ENCODE measurements at places on chromosomes 4 and X. TPM values are rescaled to one million over a fixed set of nuclear protein-coding genes. Genes with fewer than 3 reads are reported as not detected.

GRCh38 chr4:6951880-6952381, 42.3 kb downstream of the TBC1D14 start:
- no peak for DNase-seq
- H3K36me3 ChIP-seq = no peaks in the 10 kb centered on the region
- H3K27me3 ChIP-seq = no peaks in the 10 kb centered on the region
- peaks cover 20% of the 10 kb centered on the region for H3K4me1 ChIP-seq
- H3K4me3 ChIP-seq = no peak overlapping the region
- H3K27ac ChIP-seq = no peak overlapping the region

DNA sequence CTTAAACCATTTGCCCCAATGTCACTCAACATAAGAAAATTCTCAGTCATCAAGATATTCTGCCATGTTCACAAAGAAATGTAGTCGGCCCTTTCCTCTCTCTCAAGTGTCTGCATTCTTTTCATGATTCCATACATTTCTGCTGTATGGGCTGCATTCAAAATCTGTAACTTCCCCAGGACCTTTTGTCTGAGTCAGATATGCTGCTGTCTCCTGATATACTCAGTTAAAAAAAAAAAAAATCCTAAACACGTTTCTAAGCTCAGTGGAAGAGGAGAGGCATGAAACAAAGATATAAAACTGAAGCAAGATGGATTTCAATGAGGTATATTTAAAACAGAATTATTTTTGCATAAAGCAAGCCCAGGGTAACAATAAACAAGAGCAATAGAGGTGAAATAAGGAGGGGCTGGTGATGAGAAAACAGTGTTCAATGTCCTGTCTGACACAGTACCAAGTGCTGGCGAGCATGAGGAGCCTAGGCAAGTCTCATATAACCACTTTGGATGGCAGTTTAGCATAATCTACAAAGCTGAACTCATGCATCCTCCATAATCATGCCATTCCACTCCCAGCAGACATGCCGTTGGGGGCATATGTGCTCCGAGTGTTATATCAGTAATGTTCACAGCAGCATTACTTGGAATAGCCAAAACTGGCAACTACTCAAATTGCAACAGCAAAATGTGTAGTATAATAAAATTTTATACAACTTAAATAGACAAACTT, 76.7 kb downstream of the MANBA start:
- no peaks in the 10 kb centered on the region for H3K27me3 ChIP-seq
- H3K4me3 ChIP-seq = no peak overlapping the region
- H3K27ac ChIP-seq = no peak overlapping the region
- no peaks in the 10 kb centered on the region for H3K4me1 ChIP-seq
- no peak for DNase-seq

GRCh38 chr4:31548823-31549222, 828.7 kb downstream of the PCDH7 start:
- H3K4me1 ChIP-seq = no peaks in the 10 kb centered on the region

- DNase-seq = no peak
- H3K27me3 ChIP-seq = no peaks in the 10 kb centered on the region
- no peak overlapping the region for H3K4me3 ChIP-seq
- no peaks in the 10 kb centered on the region for H3K36me3 ChIP-seq
These were observed 229.1 kb downstream of the ADAM29 start for GRCh38 chr4:175147233-175147632.

GRCh38 chr4:24657768-24658617, 73.6 kb upstream of the DHX15 start:
- no peak for DNase-seq
- no peak overlapping the region for H3K27ac ChIP-seq
- peaks cover 29% of the 10 kb centered on the region for H3K4me1 ChIP-seq
- no peaks in the 10 kb centered on the region for H3K36me3 ChIP-seq
- no peak overlapping the region for H3K4me3 ChIP-seq

Gene NHSL2
- total RNA-seq = 7.2 TPM
